ENCODE measurements at places on chromosomes 13 and 19.

- DNase-seq = no peak
Observed at GRCh38 chr19:15292847-15293582, 39.3 kb downstream of the BRD4 start.

- no peak for DNase-seq
Observed at GRCh38 chr13:26950546-26950945, 190.0 kb upstream of the GPR12 start.

DNA sequence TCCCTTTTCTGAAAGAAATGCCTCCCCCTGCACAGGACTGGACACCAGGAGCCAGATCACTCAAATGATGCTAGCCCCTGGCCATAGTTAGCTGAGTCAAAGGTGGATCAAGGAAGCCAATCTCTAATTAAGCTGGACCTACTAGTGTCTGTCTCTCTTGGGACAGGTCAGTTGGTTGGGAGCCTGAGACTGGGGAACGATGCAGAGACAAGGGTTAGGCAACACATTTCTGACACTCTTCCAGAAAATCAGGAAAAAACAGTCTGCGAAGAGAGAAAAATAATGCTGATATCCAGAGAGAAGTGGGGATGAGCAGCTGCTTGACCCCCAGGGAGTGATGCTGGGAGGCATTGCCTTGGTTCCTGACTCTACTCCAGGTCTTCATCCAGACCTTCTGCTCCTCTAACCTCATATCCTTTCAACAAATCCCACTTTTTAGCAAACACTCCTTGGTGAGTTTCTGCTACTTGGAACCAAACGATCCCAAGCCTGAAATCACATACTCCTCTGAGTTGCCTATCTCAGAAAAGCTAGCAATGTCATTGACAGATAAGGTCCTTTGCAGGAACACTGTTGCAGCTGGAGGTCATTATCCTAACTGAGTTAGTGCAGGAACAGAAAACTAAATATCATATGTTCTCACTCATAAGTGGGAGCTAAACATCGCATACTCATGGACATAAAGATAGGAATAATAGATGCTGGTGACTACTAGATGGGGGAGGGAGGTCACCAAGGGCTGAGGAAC, 369.7 kb downstream of the COG6 start:
- no peak for DNase-seq

- no peak for DNase-seq
Observed at GRCh38 chr13:108368250-108368905, 98.9 kb downstream of the TNFSF13B start.

GRCh38 chr13:114010401-114011101, 36.7 kb upstream of the C13orf46 start:
- no peak for DNase-seq

- no peak for DNase-seq
Observed at GRCh38 chr13:28396053-28396452, 98.9 kb downstream of the FLT1 start.

DNA sequence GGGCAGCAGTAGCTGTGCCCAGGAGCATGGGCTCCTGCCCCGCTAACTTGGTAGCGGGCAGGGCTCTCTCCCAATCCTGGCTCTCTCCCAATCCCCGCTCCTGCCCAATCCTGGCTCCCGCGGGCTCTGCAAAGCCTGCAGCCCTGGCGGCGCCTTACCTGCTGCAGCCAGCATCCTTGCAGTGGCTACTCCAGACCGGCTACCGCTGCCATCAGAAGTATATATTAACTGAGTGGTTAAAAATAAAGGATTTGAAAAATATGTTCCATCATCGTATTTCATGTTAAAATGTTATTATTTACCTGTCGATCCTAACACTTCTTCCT, 698.2 kb downstream of the SLITRK1 start:
- no peak for DNase-seq

GRCh38 chr13:50358231-50359040, 343.2 kb downstream of the KCNRG start:
- DNase-seq = no peak

DNA sequence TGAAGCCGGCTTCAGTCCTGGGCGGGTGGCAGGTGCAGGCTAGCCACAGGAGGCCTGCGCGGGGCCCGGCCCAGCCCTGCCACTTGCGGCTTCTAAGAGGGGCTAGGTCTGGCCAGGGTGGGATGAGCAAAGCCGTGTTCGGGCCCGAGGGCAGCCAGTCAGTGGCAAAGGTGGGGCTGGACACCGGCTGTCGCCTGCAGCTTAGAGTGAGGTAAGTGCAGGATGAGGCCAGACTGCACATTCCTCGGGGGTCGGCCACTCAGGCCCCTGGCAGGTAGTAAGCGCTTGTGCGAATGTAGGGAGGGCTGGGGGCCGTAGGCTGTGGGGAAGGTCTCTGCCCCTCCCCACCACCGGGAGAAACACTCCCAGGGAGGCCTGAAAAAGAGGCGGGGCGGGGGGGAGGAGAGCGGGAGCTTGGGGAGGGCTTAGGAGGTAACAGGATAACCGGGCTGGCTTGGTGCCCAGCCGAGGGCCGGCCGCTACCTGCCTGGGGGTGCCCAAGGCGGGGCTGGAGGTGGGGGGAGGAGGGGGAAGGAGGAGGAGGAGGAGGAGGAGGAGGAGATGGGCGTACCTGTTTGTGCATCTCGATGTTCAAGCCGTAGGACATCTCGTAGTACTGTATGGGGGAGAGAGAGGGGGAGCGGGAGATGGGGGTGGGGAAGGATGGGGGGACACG, 6.4 kb downstream of the TLE5 start:
- no peak for DNase-seq

GRCh38 chr13:105598529-105598928, 936.9 kb downstream of the EFNB2 start:
- no peak for DNase-seq

DNA sequence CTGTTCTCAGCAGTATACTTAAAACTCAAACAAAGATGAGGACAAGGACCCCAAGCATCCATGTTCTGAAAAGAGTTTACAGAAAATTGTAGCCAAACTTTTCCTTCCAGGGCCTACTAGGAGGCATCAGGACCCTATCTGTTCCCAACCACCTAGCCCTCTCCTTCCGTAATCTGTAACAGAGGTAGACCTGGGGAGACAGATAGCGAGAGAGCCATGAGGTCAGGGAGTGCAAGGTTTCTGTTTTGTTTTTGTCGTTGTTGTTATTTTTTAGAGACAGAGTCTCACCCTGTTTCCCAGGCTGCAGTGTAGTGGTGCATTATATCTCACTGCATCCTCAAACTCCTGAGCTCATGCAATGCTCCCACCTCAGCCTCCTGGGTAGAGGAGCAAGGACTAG, 83.9 kb upstream of the POSTN start:
- DNase-seq = no peak

GRCh38 chr13:113638806-113639205, 19.2 kb downstream of the ATP4B start:
- no peak for DNase-seq

- no peak for DNase-seq
Observed at GRCh38 chr19:43738780-43739211, 16.0 kb downstream of the SMG9 start.

DNA sequence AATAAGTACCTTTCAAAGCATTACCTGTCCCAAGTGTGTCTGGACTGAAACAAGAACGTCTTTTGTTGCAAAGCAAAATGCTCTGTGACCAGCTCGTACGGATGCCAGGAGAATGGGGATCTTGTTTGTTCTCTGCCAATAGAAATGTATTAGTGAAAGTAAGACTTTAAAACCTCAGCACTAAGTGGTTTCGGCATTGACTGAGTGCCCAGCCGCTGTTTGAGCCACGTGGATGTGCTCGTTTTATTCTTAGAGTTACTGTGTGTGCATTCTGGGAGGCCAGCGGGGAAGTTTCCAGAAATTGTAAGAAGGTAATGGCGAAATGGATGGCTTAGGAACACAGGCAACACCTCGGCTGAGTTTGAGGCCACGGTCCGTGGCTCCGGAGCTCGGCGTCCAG, 117.1 kb upstream of the USP29 start:
- DNase-seq = no peak

GRCh38 chr13:80151016-80151415, 189.9 kb downstream of the SPRY2 start:
- no peak for DNase-seq

DNA sequence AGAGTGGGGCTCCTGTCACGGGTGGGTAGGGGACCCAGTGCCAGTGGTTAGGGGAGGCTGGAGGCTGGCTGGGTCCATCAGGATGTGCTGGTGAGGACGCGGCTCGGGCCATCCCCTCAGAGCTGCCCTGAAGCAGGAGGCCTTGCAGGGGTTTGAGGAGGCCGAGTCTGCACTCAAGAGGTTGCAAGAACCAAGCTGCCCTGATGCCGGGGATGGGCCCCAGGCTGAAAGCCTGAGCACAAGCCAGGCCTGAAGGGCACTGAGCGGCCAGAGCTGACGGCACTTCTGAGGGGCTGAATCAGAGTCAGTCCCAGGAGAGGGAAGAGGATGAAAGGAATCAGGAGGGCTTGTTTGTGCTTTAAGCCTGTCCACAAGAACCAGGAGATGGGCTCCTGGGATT, 92.9 kb downstream of the RGCC start:
- DNase-seq = no peak
